ENCODE measurements at places on chromosomes 5 and 9. TPM values are rescaled to one million over a fixed set of nuclear protein-coding genes. Genes with fewer than 3 reads are reported as not detected.

ARID3C gene
- total RNA-seq: 0.16 TPM

DNA sequence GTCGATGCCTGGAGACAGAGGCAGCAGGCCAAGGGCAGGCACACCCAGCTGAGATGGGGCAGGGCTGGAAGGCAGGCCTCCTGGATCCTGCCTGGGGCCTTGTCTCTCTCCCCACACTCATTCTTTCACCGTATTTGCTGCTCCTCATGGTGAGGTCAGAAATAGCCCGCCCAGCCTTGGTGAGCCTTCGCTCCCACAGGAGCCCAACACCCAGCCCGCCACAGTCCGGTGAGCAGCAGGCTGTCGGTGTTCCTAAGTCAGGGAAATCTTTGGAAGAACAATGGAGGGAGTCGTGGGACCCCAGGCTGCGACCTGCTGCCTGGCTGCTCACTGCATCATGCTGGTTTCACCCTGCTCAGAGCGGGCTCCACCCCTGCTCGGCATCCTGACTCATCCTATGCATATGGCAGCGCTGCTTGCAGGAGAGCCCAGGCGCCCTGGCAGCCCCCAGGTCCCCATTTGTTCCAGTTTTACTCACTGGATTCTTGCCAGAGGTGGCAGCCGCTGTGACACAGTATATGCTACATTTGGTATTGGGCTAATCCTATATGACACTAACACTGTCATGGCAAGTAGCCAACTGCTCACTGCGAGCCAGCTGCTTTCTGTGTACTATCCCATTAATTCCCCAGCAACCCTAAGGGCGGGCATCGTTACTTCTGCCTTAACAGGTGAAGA is 53.2 kb upstream of the NCS1 start:
- peak; percentile 48 for DNase-seq

GRCh38 chr5:150440948-150441812 is 8.4 kb downstream of the RPS14 start:
- DNase-seq: no peak

- no peak for DNase-seq
Measured at GRCh38 chr9:116688806-116689485, 1.8 kb downstream of the TRIM32 start.

Data from myocyte (in vitro differentiated cells).